ENCODE measurements at places on chromosomes 12 and 14.
A peak's percentile ranks its signal among the peaks of the same experiment; 100 is the strongest.

DNA sequence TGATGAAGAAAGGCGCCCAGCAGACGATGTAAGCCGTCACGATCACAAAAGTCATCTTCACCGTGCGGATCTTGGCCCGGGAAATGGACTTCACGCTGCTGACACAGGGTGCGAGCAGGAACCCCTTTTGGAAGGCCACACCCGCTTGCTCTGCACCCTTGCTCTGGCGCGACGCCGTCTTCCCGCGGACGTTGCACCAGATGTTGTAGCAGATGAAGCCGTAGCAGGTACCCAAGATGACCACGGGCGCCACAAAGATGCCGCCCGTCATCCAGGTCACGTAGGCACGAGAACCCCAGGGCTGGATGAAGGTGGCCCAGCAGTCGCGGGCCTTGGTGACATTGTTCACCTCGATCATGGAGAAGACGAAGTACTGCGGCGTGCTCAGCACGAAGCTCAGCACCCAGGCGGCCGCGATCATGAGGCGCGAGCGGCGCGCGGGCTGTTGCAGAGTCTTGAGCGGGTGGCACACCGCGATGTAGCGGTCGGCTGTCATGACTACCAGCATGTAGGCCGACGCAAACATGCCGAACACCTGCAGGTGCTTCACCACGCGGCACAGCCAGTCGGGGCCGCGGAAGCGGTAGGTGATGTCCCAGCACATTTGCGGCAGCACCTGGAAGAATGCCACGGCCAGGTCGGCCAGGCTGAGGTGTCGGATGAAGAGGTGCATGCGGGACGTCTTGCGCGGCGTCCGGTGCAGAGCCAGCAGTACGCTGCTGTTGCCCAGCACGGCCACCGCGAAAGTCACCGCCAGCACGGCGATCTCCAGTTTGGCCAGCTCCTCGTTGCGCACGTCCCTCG lies 890 bp downstream of the AVPR1A start:
- no peak for DNase-seq

DNA sequence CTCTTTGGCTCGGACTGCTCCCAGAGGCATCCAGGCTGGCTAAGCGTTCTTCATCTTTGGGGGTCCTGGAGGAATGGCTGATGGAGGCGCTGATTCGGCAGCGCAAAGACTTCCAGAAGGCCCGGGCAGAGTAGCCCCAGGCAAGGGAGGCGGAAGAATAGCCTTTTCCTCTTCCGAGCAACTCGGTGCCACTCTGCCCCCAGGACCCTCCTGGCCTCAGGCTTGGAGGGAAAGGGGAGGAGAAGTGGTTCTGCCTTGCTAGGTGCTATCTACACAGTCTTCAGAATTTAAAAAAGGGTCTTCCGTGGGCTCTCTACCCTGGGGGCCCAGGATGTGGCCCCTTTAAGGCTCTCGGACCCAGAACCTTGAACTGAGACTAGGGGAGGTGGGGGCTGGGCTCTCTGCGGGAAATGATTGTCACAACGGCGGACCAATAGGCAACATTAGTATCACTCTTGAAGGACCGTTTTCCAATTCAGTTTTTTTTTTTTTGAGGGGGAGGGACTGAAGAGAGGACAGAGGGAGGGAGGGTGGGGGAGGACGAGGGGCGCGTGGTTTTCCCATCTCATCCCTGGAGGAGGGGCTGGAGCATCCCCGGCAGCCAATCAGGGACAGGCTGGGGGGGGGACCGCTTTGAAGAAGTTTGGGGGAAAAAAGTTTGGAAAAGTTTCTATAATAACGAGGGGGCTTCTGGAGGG lies at the start of gene NFATC4:
TSS of gene NFATC4 (plus strand) at position 671 of the 698 bp plus-strand sequence. CDS start 157 bp downstream, outside the sequence.
- DNase-seq, result no peak

DNA sequence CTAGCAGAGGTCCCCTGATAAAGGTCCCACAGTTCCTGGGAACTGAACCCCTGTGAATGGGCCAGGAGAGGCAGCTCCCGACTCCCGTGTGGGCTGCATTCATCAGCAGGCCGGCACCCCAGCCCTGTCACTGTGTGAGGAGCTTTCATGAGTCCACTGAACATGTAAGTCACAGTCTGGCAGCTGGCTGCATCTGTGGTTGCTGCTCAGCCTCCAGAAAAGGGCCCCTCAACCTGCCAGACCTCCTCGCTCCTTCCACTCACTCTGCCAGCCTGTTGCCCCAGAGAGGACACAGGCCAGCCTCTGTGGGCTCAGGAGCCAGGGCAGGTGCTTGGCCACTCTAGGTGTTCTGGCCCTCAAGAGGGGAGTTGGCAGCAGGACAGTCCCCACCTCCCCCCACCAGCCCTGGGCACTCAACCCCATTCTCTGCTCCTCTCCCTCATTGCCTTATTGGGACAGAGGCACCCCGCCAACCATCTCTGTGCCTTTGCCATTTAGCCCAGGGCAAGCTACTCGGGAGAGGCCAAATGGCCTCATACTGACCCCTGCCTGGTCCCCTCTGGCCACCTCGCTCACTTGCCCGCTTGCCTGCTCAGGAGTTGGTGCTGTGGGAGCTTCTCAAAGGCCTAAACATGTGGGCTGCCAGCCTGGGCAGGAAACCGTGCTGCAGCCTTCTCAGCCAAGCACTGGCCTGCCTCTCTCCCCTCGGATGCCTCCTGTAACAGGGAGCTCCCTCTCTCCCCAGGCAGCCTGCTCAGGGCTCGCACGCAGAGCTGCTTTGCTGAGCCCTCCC lies 1.9 kb downstream of the RTL1 start:
- DNase-seq, result no peak

- DNase-seq, result peak; percentile 79
These were observed 44.8 kb upstream of the GZMB start for GRCh38 chr14:24678801-24679247.

DNA sequence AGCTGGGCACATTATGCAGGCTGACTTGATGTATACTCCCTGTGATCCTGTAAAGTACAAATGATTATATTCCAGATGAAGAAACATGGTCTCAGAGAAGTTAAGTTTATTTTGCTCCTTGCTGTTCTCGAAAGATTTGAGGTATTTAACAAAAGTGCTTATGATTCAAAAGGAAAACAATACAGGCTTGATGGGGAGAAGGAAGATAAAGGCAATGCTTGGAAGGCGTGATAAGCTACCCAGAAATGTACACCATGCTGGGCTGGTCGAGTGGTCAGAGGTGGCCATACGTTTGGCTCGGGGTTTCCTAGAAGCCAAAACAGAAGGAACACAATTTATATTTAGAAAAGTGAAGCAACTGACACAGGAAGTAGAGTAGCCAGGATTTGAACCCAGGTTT lies 201.0 kb downstream of the KTN1 start:
- DNase-seq, result no peak

- DNase-seq, result no peak
These were observed 3.2 kb downstream of the CD69 start for GRCh38 chr12:9757433-9758025.
